ENCODE measurements at places on chromosomes 7 and 10. TPM values are rescaled to one million over a fixed set of nuclear protein-coding genes. Genes with fewer than 3 reads are reported as not detected.
A peak's percentile ranks its signal among the peaks of the same experiment; 100 is the strongest.

TSPAN13 gene
- 12.3 TPM for total RNA-seq

- H3K27me3 ChIP-seq: no peaks in the 10 kb centered on the region
- no peaks in the 10 kb centered on the region for H3K4me1 ChIP-seq
- no peak overlapping the region for H3K27ac ChIP-seq
- no peak overlapping the region for H3K4me3 ChIP-seq
- DNase-seq: no peak
Measured at GRCh38 chr10:90451283-90451682, 406.6 kb downstream of the HTR7 start.

GRCh38 chr7:67753891-67754290 is 757.3 kb downstream of the TYW1 start:
- no peaks in the 10 kb centered on the region for H3K4me1 ChIP-seq
- DNase-seq: no peak
- no peak overlapping the region for H3K4me3 ChIP-seq

DNA sequence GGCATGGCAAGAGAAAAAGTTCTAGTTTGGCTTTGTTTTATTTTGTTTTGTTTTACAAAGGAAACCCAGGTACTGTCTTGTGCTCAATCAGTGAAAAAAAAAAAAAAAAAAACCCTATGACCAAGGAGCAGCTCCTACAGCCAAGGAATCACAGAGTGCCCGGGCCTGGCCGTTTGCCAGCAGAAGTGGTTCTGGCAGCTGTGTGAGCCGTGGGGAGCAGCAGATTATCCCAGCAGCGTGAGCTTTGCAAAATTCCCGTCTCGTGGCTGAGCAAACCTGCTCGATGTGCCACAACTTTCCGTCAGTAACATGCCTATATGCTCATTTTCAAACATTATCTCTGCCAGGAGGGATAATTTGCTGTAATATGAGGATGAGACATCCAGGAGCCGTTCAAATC is 293.7 kb downstream of the POU6F2 start:
- H3K27me3 ChIP-seq: no peaks in the 10 kb centered on the region
- H3K27ac ChIP-seq: no peak overlapping the region
- peak; percentile 22 for DNase-seq
- no peak overlapping the region for H3K4me3 ChIP-seq
- H3K36me3 ChIP-seq: no peaks in the 10 kb centered on the region

- peaks cover 14% of the 10 kb centered on the region for H3K4me1 ChIP-seq
- H3K27ac ChIP-seq: no peak overlapping the region
- H3K36me3 ChIP-seq: no peaks in the 10 kb centered on the region
- no peak for DNase-seq
Measured at GRCh38 chr7:150429699-150430098, 20.7 kb upstream of the GIMAP8 start.

- no peaks in the 10 kb centered on the region for H3K36me3 ChIP-seq
- H3K4me1 ChIP-seq: no peaks in the 10 kb centered on the region
- peak; percentile 89 for DNase-seq
- H3K27ac ChIP-seq: peak overlapping the region; percentile 55
- H3K27me3 ChIP-seq: no peaks in the 10 kb centered on the region
Measured at GRCh38 chr10:34954142-34954541, 136.0 kb downstream of the CUL2 start.
